ENCODE measurements at places on chromosomes 3 and 15.

DNA sequence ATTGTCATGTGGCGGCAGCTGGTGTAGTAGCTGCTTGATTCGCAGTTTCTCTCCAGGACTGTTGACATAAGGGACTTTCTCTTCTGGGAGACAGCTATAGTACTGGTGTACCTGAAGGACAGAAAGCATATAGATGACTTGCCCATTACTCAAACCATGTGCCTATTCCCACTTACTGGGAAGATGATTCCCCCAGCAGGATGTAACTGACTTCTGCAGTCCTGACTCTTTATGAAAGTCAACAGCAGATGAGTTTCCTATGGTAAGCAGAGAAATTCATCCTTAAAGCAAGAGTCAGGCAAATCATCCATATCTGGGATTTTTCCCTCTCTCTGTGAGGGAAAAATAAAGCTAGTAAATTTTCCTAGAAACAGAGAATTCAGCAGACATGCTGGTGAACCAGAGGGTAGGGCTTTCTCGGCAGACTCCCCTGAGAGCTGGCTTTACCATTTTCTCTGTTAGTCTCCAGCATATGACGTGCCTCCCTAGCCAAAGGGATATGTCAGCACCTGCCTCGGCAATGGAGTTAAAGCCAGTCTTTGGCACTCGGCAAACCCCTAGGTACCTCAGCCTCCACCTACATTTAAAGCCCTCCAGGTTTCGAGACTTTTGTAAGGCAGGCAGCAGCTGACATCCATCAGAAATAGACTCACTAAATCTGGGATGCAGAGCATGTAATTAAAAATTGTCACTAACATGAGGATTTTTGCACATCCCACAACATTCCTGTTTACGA lies 62.1 kb downstream of the PRICKLE2 start:
- DNase-seq: no peak

GRCh38 chr3:32603064-32603463 lies 32.4 kb upstream of the DYNC1LI1 start:
- DNase-seq: no peak

GRCh38 chr3:6108957-6109356 lies 752.0 kb upstream of the GRM7 start:
- no peak for DNase-seq

DNA sequence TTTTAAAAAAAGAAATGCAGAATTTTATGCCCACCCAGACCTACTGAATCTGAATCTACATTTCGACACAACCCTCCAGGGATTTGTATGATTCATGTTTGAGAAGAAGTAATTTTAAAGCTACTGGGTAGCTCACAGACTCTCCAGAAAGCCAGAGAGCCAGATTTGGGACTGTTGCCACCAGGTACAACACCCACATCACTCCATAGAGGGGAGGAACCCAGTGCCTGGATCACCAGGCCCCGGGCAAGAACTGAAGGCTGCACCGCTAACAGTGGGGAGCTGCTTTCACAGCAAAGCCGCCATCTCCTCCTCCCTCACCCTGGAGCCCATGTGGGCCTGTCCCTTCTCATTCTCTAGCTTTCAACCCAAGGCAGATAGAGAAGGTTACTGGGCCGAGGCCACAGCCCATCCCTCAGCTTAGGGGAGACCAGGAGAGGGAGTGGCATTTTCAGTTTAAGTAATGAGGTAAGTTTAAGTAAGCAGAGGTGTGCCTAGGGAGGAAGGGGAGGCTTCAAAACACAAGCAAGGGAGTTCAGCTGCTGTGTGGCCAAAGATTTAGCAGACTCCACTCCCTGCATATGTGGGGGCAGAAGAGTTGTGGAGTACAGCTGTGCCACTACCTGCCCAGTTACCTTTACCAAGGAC lies 109.8 kb downstream of the IL12A start:
- DNase-seq: no peak

DNA sequence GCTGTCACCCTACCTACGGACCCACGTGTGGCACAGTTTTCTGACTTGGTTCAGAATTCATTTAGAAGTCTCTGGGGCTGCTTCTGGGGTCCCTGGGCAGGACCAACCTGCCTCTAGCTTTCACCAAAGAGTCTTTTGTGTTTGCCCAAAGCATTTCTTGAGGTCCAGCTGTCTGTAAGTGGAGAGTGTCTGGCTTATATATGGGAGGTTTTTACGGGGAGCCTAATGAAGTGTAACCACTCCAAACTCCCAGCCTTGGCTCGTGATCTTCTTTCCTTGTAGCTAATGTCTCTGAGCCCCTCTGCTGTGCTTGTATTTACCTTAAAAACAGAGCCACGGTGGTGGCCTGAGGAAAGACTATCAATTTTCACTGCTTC lies 109.0 kb upstream of the CTDSPL start:
- DNase-seq: no peak

DNA sequence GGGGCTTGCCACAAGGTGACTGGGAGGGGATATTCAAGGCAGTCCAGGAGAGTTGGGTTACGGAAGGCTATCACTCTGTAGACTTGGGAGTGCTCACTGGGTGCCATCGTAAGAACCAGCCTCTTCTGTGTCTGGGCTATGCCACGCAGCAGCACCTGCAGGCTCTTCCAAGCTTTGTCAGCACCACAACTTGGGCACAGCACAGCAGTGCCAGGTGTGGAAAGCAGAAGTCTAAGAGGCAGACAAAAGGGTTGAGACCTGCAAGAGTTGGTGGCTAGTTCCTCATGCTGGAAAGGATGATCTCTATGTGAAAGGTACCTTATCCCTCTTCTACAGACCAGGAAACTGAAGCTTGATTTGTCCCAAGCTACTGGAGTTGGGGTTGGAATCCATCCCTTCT lies 15.8 kb downstream of the CX3CR1 start:
- DNase-seq: no peak

DNA sequence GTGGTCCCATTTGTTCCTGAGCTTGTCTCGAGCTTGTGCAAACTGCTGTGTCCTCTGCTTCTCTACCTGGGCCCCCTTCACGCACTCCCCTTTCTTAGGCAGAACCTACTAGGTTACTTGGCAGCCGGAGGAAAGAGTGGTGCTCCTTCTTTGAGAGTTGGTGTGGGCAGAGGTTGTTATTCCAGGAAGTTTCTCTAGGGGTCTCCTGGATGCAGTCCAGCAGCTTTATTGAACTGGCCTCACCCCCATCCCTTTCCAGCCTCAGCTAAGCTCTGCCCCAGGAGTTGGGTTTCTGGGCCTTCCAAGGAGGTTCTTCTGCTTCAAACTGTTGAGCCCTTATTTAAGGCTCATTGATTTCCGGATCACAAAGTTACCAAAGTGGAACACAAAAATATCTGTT lies 103.2 kb downstream of the C3orf70 start:
- DNase-seq: no peak
